Nephron progenitor cell (in vitro differentiated cells): ENCODE measurements at places on chromosomes 2 and 18.
A peak's percentile ranks its signal among the peaks of the same experiment; 100 is the strongest.

GRCh38 chr2:106882673-106883072 is 3.3 kb downstream of the ST6GAL2 start:
- DNase-seq = no peak

DNA sequence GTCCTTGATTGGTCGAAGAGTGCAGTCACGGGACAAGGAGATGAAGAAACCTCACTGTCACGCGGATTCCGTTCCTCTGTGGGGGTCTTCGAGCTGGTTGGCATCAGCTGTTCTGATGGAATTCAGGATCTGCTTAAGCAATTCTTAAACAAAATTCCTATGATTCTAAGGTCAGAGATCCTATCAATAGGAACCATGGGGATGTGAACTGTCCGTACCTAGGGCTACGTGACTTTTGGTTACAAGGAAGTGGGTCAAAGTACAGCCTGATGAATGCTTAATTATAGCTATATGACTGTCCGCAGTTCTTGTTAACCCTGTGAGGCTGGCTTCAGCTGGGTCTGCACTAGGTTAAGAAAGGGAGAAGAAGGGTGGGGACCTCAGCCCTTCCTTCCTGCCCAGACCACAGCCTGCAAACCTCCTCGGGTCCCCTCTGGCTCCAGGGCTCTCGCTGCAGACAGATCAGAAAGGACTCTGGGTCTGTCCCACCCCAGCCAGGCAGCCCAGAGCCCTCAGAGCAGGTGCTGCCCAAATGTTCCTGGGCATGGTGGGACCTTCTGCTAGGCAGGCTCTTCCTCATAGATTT is 44.2 kb upstream of the TAF1B start:
- DNase-seq = no peak

DNA sequence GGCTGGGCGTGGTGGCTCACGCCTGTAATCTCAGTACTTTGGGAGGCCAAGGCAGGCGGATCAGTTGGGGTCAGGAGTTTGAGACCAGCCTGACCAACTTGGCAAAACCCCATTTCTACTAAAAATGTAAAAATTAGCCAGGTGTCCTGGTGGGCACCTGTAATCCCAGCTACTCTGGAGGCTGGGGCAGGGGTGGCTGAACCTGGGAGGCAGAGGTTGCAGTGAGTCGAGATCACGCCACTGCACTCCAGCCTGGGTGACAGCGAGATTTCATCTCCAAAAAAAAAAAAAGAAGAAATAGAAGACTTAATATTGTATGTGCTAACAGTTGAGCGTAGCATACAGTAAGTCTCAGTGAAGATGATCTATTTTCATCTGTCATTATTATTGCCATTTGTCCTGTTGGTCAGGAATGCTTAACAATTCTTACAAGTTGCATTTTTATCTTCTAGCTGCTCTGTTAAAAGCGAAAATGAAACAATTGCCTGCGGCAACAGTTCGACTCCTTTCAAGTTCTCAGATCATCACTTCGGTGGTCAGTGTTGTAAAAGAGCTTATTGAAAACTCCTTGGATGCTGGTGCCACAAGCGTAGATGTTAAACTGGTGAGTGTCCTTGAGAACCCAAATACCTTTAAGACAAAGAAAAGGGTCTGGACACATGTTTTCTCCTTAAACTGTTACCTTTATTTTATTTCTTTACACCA is 7.2 kb downstream of the PMS1 start:
- no peak for DNase-seq

GRCh38 chr2:188884046-188884445 is 90.1 kb upstream of the COL3A1 start:
- DNase-seq = no peak

DNA sequence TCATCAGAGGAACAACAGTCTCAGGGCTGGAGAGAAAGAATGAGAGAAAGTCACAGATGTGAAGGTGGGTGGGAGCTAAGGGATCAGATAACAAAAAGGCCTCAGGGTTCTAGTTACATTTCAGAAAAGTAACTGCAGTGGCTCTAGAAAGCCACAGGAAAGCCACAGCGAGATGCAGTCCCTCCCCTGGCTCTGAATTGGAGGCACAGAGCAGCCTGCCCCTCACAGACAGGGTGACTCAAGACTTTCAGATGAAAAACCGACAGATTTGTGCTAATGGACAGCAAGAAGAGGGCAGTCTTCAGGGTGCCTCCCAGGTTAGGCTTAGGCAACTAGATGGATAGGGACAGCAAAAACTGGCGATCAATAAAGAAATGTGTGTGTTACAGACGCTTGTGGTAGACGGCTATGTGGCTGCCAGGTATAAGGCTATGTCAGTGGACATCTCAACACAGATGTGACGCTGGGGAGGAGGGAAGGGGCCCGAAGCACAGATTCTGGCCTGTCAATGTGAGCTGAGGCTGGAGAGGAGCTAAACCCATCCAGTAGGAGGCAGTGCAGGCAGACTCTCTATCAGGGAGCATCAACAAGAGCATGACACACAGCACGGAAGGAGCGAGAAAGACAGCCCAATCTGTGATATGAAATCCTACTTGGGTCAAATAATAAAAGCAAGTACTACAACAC is 26.2 kb downstream of the UNC50 start:
- DNase-seq = peak; percentile 41

DNA sequence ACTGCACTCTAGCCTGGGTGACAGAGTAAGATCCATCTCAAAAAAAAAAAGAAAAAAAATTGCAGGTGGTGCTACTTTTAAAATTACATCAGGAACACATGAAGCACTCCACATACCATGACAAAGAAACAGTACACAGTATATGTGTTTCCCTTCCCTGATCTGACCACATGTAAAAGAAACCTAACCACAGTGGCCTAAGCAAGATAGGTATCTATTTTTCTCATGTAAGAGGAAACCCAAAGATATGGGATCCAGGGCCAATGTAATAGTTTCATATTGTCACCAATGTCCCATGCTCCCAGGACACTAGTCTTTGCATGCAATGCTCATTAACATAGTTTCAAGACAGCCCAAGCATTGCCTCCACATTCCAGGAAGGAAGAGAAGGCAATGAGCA is 99.9 kb downstream of the DYM start:
- DNase-seq = no peak

DNA sequence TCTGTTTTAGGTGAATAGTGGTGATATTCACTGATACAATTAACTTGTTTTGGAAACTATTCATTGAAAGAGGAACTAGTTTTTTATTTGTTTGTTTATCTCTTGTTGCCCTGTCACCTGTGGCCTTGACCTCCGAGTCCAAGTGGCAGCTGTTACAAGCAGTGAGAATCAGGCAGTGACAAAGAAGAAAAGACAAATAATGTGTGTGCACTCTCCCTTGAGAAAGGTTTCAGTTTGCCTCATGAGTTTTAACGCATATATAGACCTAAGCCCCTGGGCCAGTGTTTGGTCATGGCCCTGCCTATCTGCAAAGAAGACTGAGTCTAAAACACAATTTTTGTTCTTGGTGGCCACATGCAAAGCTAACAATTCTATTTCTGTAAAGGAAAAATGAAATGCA is 15.3 kb downstream of the KYNU start:
- no peak for DNase-seq

- DNase-seq = no peak
Observed at GRCh38 chr2:47401789-47402554, 984 bp upstream of the MSH2 start.

DNA sequence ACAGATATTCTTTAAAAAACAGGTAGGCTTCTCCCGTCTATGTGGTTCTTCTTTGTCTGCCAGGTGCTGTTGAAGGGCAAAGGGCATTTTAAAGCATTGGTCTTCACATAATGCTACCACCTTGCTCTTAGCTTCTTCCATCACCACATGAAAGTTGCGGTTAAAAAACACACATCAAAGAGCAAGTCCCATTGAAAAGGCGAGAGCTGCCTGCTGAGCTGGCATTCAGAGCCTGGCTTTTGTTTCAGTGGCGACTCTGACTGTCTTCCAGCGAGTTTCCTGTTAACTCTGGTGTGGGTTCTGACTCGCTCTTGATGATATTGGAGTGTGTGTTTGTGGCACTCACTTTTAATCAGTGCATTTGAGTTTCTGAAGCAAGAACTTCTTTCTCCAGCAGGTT is 624.9 kb upstream of the FANCL start:
- no peak for DNase-seq

DNA sequence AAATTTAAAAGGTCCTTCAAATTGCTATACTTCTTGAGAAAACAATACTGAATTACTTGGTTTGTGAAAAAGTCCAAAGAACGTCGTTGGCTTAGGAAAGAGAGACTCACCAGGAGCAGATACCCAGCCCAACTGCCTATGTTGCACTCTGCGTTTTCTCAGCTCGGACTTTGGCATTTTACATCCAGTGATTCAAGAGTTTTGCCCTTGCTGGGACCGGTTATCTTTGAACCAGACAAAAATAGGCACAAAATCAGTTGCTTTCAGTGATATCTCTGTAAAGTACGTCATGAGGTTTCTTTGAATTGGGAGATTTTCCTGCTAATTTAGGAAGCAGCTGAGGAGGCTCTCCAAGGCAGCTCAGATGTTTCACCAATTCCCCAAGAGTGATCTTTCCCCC is 29.3 kb downstream of the FHOD3 start:
- DNase-seq = no peak

GRCh38 chr2:130381619-130382018 is 25.8 kb downstream of the PTPN18 start:
- no peak for DNase-seq

DNA sequence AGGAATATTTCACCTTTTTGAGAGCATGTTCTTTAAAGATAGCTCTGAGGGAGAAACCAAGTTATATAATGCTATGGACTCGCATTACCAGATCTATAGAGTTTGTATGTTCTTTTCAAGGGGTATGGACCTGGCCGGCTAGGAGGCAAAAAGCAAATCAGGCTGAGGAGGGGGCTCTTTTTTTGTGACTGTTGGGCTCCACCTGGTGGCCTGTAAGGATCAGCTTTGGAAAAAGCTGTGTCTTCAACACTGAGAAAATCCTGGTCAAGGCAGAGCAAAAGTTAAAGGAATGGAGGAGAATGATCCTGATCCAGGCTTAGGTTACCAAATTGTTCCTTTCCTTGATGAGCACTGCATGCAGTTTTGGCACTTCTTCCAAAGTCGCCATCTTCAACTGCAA is 180.5 kb downstream of the DIS3L2 start:
- DNase-seq = peak; percentile 23

DNA sequence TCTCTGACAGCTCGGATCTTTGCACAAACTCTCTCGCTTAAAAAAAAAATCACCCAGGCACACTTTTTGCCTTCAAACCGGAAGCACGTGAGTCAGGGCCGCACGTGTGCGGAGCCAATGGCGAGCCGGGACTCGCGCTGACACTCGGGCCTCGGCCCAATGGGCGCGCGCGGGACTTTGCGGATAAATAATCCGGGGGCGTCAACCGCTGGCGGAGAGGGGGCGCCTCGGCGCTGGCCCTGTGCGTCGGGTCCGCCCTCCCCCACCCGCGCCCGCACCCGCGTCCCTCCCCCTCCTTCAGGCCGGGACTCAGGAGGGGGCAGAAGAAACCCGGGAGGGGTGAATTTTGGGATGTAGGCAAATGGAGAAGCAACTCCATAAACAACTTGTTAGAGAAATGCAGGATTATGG is 319 bp upstream of the EN1 start:
- DNase-seq = peak; percentile 54

DNA sequence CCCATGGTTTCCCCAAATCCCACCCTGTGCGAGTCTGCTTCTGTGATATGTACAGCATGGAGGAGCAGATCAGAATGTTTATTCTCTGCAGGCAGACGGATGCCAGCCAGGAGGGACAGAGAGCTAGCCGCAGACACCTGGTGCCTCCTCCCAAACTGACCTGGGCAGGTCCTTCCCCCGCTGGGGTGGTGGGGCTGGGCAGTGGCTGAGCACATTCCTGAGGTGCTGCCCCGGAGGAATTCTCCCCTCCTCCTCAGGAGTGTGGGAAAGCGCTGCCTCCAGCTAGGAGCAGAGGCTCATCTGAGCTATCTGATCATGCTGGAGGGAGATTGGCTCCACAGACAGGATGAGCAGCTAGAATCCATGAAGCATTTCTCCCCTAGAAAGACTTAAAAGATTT is 21.7 kb downstream of the C2orf92 start:
- peak; percentile 29 for DNase-seq

- no peak for DNase-seq
Observed at GRCh38 chr2:38600921-38601455, 1.7 kb downstream of the HNRNPLL start.

- no peak for DNase-seq
Observed at GRCh38 chr2:28358668-28359201, 33.9 kb upstream of the FOSL2 start.

GRCh38 chr2:862731-863466 is 87.8 kb upstream of the SNTG2 start:
- no peak for DNase-seq

GRCh38 chr2:3572620-3573019 is 2.4 kb upstream of the RPS7 start:
- DNase-seq = no peak

GRCh38 chr2:117917223-117917917 is 96.5 kb downstream of the CCDC93 start:
- DNase-seq = no peak

DNA sequence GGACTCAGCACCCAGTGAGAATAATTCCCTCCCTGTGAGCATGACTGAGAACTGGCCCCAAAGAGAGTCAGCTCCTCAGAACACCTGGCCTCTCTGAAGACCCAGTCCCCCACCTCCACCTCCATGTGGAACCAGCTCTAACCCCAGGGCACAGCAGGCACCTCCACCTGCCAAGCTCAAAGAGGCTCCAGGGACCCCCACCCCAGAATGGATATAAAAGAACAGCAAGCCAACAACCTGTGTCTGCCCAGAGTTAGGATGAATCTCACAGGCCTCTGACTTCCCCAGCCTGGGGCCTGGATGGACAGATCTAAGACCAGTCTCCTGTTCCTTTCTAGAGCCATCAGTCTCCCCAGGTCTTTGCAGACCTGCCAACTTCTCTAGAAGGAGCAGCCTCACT is 498.5 kb downstream of the EIPR1 start:
- DNase-seq = no peak

DNA sequence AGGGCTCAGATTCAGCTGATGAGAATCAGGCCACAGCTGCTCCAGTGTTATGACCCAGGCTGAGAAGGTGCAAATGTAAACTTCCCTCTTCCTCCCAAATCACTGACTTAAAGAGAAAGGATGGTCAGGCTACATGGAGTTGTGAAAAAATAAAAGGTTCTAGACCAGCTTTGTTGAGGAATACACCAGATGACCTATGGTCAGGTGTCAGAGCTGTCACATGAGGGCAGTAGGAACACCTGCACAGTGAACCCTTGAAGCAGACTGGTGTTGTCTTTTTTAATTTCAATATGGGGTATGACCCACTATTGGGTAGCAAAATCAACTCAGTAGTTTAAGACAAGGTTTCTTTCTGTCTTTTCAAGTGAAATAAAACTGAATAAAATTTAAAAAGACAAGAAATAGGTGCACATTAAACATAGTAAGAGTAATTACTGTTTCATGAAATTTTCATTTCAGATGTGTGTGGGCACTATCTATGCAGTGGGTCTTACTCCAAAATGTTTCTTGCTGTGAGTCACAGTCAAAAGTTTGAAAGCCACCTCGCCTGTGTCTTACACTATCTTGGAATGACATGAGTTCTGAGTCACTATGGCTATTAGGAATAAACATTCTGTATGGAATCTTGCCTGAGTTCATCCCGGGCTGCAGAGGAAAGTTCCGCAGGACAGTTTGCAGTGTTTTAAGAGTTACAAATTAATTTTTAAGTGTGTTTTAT is 83.6 kb downstream of the ACVR1 start:
- no peak for DNase-seq
